Fibroblast of skin of right quadriceps (primary cell): ENCODE measurements at places on chromosomes 5 and 9.
A peak's percentile ranks its signal among the peaks of the same experiment; 100 is the strongest.

- DNase-seq: no peak
These were observed 42.3 kb upstream of the MATR3 start for GRCh38 chr5:139251281-139251687.

GRCh38 chr5:123094919-123095797, 6.1 kb downstream of the PRDM6 start:
- DNase-seq: no peak

- DNase-seq: peak; percentile 42
These were observed 848.5 kb upstream of the WWC1 start for GRCh38 chr5:167442922-167443321.

- no peak for DNase-seq
These were observed 22.1 kb upstream of the LPCAT1 start for GRCh38 chr5:1545805-1546355.

DNA sequence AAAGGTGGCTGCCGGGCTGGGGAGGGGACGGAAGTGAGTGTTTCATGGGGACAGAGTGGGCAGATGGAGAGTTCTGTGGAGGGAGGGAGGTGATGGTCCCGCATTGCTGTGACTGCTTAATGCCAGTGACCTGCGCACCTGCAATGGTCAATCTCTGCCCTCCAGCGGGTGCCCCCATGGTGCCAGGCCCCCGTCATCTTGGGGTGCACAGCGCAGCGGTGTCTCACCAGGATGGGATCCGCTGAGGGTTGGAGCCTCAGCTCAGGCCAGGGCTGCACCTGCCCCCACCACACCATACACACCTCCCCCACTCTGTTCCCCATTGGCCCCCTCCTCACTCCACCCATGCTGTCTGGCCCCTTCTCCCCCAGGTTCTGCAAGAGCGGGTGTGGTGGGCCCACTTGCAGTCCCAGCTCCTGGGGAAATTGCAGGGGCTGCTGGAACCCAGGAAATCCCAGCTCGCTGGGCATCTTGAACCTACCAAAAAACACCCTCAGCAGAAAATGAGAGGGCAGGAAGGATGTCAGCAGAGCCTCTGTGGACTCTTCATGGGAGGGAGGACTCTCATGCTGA, 12.1 kb upstream of the CAMSAP1 start:
- DNase-seq: no peak

DNA sequence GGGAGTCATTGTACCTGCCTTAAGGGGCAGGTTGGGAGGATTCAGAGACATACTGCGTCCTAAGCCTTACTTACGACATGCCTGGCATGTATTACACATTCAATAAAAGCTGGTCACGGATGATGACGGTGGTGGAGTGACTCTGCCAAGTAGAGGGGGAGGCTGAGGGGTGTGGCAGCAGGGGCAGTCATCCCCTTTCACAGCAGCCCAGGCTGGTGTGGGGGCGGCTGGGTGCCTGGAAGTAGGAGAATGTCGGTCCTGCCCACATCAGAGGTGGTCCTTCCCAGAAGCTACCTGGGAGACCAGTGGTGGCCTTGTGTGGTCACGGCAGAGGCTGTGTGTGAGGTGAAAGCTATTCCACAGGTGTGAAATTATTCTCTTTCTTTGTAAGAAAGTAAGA, 8.9 kb downstream of the ZBTB34 start:
- DNase-seq: no peak

- no peak for DNase-seq
These were observed 8.9 kb downstream of the IFNE start for GRCh38 chr9:21473236-21473635.

- DNase-seq: no peak
These were observed 730.1 kb downstream of the NR2F1-AS1 start for GRCh38 chr5:92850886-92851285.

- DNase-seq: peak; percentile 30
These were observed 279.8 kb upstream of the POU5F2 start for GRCh38 chr5:94021246-94021645.

DNA sequence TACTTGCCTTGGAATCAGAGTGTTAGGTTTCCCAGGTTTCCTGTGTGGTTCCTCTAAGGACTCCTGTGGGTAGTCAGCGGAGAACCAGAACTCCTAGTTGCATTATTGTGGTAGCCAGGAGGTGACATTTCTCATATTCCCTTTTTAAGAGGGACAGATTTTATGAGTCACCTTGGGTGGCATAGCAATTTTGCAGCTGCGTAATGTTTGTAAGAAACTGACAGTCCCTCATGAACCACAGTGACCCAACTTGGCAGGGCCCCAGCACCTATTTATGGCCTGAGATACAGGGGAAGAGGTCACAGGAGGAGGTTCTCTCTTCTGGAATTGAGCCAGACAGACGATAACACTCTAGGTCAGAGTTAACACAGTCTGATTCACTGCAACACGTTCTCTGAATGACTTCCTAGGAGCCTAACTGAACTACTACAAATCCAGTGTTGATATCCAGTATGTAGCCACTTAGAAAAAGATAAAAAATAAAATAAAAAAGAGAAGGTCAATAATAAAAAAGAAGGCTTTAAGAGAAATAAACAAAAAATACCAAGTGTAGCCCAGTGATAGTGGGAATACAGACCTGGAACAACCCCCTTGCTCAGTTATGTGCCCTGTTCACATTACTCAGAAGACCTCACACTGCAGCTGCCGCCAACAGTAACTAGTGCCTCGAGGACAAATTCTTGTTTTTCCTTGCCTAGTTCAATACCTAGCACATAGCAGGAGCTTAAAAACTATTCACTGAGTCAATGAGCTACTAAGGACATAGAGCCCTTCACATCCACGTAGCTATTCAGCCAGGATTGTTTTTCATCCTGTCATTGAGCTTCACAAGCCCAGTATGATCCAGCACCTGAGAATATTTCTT, 50.7 kb upstream of the VLDLR start:
- DNase-seq: peak; percentile 62

DNA sequence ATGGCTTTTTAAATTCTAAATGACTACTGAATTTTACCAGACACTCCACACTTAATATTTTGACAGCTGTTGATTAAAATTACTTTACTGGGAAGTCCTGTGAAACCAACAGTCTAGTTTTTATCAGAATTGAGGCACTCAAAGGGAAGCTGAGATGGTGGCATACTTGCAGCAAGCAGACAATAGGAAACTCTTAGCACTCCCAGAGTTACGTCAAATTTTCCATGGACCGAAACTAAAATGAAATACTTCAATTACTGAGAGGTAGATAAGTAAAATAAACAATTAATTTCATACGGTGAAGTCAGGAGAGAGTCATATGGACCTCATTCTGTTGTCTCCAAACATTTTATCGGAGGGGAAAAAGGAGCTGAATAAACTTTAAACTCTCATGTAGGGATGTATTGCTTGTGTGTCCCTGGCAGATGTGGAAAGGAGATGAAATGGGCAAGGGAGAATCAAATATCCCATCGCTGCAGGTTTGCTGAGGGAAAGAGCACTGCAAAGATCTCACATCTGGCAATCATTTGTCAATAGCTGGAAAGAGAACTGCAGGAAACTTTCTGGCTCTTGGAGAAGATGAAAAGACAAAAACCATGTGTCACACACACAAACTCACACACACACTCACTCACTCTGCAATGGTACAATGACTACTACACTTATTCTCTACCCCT, 189.4 kb downstream of the BNC2 start:
- peak; percentile 77 for DNase-seq

GRCh38 chr9:124747065-124747464, 24.0 kb downstream of the NR6A1 start:
- DNase-seq: no peak

- peak; percentile 19 for DNase-seq
These were observed 8.1 kb downstream of the SPDL1 start for GRCh38 chr5:169591636-169592035.

- DNase-seq: no peak
These were observed 760.1 kb downstream of the MAT2B start for GRCh38 chr5:164265566-164265965.

- peak; percentile 6 for DNase-seq
These were observed 47.0 kb upstream of the ZNF169 start for GRCh38 chr9:94212091-94212490.

- no peak for DNase-seq
These were observed 465.7 kb downstream of the GADD45G start for GRCh38 chr9:90070469-90070868.

GRCh38 chr9:110797611-110798010, 129.0 kb downstream of the MUSK start:
- peak; percentile 92 for DNase-seq

DNA sequence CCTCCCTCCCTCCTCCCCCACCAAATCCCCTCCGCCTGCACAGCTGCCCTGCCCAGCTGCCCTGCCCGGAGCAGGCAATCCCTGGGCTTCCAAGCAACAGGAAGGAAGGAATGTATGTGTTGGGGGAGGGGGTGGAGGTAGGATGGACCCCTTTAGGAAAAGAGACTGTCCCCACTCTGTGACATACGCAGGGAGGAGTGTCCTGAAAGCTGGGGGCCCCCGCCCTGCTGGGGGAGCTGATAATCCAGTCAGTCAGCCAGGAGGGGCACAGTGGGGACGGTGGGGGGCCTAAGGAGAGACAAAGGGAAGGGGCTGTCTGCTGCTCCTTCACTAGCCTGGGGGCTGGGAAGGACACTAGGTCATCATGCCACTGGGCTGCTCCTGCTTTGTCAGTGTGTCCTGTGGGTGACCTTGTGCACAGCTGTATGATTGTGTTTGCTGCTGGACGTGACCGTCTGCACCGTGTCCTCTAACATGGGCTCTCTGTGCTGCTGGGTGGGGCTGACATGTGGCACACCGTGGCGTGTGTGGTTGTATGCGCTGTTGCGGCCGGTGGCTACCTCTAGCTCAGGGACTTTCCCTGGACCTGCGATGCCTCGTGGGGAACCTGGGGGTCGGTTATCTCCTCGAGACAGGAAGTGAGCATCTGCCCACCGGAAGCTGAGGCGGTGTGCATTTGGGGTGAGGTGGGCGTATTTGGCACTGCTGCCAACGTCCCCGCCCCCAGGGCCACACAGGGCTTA, 3.0 kb downstream of the N4BP3 start:
- no peak for DNase-seq

GRCh38 chr9:121394292-121394691, 24.2 kb upstream of the STOM start:
- no peak for DNase-seq

DNA sequence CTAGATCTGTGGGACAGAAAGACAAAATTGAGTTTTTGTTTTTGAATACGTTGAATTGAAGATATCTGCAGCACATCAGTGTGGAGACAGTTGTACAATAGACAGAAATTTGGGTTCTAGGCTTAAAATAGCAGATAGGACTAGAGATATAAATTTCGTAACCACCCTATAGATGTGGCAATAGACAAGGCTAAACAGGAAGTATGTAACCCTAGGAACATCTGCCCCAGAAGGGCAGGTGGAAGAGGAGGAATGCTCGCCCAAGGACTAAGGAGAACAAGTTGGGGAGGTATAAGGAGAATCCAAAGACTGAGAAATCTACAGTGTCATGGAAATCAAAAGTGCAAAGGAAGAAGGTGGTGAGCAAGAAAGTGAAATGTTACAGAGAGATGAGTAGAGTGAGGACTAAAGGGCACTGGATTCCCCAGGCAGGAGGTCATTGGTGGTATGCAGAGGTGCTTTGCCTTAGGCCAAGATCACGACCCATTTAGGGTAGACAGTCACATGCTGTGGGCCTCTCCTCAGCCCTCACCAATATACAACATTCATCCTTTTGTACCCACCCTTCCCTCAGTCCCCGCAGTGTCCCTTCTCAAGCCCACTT, 109.1 kb upstream of the ELL2 start:
- DNase-seq: no peak

GRCh38 chr5:173464813-173465212, 136.6 kb upstream of the STC2 start:
- no peak for DNase-seq

DNA sequence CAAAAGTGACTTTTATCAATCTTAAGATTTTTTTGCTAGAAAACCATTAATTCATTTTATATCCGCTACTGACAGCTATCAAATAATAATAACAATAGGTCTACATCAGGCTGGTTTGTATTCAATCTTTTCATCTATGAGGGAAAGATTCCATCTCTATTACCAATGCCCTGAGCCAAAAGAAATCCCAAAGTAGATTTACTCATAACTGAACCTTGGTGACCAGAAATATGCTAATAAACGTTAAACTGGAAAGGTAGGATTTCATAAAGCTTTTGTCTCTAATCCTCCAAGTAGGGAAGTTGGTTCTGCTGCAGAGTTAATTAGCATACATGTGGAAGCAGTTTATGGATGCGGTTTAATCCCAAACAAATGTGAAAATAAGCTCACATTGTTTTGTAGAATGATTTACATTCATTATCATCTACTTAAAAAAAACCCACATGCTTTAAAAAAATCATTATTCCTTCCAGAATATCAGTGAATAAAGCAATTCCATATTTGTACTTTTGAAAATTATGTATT, 715.5 kb downstream of the CETN3 start:
- DNase-seq: peak; percentile 51

DNA sequence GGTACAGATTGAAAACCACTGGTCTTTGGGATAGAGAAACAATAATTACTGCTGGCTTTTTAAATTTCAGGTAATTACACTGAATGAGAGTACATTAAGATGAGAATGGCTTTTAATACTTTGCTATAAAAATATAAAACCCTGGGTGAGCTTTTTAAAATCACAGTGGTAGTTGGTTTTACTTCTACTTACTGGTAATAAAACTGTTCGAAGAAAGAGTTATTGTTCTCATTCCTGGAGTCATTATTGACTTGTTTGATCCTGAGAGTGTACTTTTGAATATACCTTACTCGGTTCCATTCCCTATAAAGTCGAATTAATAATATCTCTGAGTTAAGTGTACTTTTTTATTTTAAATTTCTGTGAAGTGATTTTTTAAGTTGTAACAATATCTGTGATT, 21.5 kb downstream of the MELK start:
- no peak for DNase-seq

GRCh38 chr5:132493241-132493640, 2.7 kb upstream of the IRF1 start:
- no peak for DNase-seq
